Activated effector memory CD4-positive, alpha-beta T cell treated with anti-CD3 and anti-CD28 coated beads, Interleukin-2, amount 50 U/mL, for 16 hours (primary cell): ENCODE measurements at places on chromosomes 5 and 9.

GRCh38 chr9:76528056-76528455, 69.1 kb downstream of the GCNT1 start:
- no peak for DNase-seq

- DNase-seq: no peak
These were observed 109.9 kb upstream of the IL12B start for GRCh38 chr5:159440235-159440634.

GRCh38 chr9:114388764-114389375, 1.1 kb upstream of the AKNA start:
- DNase-seq: no peak

DNA sequence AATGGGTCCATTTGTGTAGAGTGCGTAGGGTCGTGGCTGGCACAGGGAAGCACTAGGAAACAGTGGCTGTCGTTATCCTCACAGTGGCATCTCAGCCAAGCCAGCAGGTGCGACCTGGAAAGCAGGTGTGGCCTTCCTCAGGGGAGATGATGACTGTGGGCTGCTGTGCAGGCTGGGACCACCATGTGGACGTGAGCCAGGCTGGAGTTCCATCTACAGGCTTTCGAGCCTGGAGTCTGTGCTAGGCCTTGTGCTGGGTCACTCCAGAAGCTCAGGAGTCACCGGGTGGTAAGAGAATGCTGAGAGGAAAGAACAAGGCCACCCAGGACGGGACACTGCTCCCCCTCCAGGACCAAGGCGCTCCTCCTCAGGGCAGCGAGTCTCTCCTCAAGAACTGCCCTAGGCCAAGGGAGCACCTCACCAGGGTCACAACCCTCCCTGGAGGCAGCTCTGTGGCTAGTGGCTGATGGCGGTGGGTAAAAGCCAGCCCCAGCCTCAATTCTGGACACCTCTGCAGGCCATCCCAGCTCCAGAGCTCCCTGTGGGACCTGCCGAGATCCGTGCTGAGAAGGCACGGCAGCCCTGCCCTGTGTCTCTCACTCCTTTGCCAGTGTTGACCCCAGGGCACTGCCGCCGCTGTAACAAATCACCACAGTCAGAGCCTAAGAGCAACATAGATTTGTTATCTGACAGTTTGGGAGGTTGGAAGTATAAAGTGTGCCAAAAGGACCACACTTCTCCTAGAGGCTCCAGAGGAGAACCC, 36.0 kb downstream of the WHRN start:
- no peak for DNase-seq

- no peak for DNase-seq
These were observed 155.8 kb downstream of the TSSK1B start for GRCh38 chr5:113278976-113279375.

- DNase-seq: no peak
These were observed 473.4 kb downstream of the NTRK2 start for GRCh38 chr9:85142968-85143367.

DNA sequence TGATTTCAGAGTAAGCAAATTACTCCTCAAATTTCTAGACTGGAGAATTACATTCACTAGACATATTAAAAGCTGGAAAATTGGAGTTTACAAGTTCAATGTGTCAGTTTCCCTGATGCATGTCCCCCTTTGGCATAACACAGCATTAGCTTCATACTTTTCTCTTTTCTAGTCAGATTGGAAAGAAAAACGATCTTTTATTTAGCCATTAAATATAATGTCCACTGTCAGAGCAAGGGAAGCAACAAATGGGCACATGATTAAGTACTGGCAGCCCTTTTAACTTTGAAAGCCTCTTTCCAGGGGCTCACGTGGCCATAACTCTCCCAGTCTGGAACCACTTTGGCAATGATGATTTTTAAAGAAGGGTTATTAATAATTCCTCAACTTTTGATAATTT, 203.3 kb downstream of the KCNN2 start:
- no peak for DNase-seq

GRCh38 chr5:159765760-159766517, 150.3 kb upstream of the ADRA1B start:
- DNase-seq: no peak

DNA sequence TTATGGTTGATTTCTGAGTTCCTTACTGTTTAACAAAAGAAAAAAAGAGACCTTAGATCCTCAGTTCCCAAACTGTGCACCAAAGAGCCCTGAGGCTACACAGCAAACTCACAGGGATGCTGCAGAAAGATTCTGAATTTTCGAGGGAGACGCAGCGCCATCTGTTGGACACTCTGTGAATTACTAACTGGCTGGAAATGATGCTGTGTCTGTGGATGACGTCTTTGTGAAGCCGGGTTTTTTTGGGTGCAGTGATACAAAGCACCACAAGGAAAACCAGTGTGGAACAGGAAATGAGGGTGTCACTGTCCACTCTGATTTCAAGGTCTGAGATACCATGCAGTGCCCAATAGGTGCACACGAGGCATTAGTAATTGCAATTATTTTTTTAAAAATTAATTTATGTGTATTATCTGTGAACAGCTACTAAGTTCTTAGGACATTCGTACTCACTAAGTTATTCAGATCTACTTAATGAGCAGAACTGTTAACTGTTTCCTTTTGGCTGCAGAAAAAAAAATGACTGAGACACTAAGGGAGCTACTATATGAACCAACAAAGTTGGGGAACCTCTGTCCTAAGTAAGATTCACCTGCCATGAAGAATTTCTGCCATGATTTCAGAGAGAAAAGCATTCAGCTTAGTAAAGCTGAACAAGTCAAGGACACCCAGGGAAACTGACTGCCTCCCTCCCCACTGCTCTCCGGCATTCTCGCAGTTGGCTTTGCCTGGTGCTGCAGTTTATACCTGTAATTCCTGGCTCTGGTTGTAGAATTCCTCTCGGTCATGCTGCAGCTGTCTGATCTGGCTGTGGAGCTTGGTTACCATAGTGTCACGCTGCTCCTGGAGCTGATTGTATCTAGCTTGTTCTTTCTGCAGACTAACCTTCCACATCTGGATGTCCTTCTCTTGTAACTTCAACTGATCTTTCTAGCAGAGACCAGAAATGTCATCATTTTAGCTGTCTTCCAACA, 23.4 kb downstream of the SPACA9 start:
- peak; percentile 89 for DNase-seq

DNA sequence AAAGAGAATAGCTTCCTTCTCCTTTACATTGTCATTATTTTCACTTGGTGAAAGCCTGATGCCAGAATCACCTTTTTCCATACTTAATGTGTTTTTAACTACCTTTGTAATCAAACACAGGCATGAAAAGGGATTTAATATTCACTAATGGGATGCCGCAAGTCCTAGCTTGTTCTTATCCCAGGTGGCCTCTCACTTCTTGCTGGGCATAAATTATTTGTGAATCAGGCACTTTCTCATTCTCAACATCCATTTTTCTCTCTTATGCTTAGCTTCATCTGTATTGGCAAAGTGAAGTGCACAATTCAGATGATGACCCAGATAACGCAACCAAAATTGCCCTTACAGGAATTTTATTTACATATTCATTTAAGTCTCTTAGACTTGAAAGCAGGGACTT, 10.9 kb downstream of the ACTL7B start:
- no peak for DNase-seq

- no peak for DNase-seq
These were observed 207.0 kb downstream of the DMAC1 start for GRCh38 chr9:7592321-7593316.

GRCh38 chr5:129591508-129592160, 131.5 kb downstream of the ADAMTS19 start:
- DNase-seq: no peak

DNA sequence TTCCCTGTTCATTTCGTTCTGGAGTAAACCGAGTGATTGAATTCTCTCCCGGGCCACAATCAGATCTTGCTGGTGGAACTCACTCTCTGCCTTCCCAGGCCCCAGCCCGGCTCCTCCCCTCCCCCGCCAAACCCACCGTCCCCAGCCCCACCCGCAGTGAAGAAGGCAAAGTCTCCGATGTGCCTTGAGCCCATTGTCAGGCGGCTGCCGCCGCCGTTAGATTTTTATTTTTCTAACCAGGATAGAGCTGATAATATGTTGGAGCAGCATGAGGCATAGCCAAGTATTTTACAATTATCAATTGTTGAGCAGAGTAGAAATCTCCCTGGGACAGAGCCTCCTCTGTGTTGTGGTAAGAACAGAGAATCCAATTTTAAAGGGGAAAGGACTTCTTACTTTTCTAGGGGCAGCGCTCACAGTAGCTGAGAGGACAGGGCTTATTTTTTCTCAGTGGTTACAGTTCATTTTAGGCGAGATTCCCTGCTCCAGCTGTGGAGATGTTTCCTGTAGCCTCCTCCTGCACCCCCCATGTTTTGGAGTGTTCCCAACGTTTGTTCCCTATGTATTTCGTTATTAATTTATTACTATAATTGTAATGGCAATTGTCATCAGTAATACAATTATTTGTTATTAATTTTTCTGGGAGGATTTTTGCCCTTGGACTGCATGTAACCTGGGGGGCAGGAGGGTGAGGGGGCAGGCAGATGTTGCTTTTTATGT, 1.3 kb downstream of the PSAT1 start:
- DNase-seq: peak; percentile 67

DNA sequence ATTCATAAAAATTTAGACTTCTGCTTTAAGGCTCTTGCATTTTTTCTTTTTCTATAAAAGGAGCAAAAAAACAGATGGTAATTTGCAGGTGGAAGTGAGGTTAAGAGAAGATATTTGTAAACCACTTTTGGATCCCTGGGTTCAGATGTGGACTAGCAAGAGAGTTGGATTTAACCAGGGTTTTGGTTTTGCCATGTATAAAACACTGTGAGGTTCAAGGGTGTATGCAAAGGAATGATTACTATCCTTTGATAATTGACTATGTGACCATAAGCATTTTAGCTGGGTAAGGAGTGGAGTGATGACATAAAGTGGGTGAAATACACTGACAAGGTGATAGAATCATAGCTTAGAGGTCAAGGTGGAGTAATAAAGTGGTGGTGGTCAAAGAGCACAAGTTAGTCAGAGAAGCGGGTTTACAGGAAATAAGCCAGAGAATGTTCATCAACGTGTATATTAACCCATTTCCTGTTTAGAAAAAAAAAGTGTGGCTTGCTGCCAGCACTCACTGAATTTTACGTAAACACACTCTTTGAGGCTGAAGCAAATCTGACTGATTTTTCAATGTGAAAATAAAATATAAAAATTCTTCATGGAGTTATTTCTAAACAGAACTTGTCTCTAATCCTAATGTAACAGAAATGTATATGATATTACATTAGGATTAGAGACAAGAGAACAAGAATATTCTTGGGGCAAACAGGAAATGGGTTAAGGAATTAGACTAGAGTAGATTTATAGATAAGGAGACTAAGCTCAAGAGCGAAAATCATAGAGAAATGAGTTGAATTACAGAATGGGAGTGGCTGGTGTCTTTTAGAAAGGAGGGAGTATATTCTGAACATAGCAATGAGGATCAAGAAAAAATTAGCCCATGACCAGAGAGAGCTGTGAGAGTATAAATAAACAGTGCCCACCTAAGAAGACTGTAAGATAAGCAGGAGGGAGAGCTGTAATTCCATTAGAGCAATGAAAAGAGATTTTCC, 74.5 kb downstream of the CDKN2A start:
- no peak for DNase-seq

- no peak for DNase-seq
These were observed 61.1 kb downstream of the GRIA1 start for GRCh38 chr5:153551537-153552079.

DNA sequence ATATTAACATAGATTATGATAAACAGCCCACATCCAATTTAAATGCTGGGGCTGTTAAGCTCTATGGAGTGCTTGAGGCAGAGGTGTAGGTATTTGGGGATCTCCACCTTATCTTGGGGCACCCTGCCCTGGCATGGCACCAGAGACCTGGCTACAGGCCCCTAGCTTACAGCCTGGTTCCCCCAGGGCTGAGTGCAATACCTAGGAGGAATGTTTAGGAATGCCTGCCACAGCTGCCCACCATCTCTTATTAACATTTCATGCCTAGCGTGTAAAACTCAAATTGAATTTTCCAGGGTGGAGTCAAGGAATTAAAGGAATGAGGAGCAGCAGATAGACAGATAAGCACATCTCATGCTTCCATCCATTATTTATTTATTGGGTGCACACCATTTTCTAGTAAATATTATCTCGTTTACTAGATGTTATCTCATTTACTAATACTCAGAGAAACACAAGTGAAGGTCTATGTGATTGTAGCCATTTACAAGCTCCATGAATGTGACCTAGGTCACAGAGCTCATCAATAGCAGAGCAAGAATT, 55.6 kb upstream of the TNFSF8 start:
- no peak for DNase-seq

- no peak for DNase-seq
These were observed 72.2 kb downstream of the PCDH1 start for GRCh38 chr5:141805874-141806595.

- DNase-seq: no peak
These were observed 332.4 kb upstream of the EFNA5 start for GRCh38 chr5:108003178-108003577.

- DNase-seq: peak; percentile 50
These were observed 10.8 kb upstream of the BARX1 start for GRCh38 chr9:93965830-93966577.

DNA sequence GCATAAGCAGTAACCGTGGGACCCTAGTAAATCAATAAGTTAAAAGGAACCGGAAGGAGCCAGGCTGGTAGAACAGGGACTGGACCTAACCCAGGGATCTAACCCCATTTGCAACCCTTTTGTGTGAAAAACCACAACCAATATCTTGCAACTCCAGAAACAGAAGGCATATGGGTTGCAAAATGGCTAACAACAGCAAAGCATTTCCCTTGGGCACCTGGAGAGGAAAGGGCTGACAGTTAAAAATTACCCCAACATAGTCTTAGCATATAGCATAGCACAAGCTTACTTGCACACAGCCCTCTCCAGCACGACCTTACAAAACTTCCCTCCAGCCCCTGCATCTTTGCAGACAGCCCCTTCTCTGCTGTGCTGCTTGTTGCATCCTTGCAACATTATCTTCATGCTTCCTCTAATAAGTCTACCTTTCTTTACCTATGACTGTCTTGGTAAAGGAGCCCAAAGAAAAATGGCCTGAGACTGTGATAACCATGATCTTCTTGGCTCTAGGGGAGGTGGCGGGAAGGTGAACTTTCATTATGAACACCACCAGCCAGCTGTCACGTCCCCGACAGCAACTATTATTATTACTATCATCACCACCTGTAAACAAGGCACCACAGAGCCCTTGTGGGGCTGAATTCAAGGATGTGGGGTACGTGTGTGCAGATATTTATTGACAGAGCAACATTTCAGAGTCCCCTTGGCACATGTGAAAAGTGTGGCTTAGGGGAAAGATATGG, 49.8 kb downstream of the PRRC1 start:
- no peak for DNase-seq

DNA sequence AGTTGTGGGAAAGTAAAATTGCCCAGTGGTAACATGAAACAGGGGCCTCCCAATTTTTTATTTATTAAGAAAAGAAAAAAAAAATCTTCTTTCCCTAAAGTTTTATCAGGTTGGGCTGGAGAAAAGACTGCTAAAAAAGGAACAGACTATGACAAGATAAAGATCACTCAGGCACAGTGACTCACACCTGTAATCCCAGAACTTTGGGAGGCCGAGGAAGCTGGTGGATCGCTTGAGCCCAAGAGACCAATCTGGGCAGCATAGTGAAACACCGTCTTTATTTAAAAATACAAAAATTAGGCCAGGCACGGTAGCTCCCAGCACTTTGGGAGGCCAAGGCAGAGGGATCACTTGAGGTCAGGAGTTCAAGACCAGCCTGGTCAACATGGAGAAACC, 312.5 kb downstream of the CETN3 start:
- DNase-seq: no peak
